Fibroblast of the aortic adventitia (primary cell): ENCODE measurements at places on chromosomes 6 and 20. TPM values are rescaled to one million over a fixed set of nuclear protein-coding genes. Genes with fewer than 3 reads are reported as not detected.

The FOXF2 gene
- total RNA-seq = 0.25 and 8.1 TPM in 2 replicates

The TMEM244 gene
- 0.45 TPM in 1 of 2 replicates, not detected in the other for total RNA-seq

The TDRD6 gene
- total RNA-seq = 0.18 and 1.8 TPM in 2 replicates

The HSPA12B gene
- total RNA-seq = 0.18 and 8.3 TPM in 2 replicates

The ZSCAN23 gene
- total RNA-seq = 6.7 and 12.0 TPM in 2 replicates

The ACTL10 gene
- 2.2 and 2.5 TPM in 2 replicates for total RNA-seq

The FERMT1 gene
- total RNA-seq = 2.9 and 8.8 TPM in 2 replicates

The LY6G6D gene
- not detected in 2 replicates for total RNA-seq

The TNFAIP3 gene
- 7.0 and 19.9 TPM in 2 replicates for total RNA-seq

The ENPP5 gene
- total RNA-seq = 0.36 and 5.3 TPM in 2 replicates

The NKAPL gene
- 1.3 and 1.9 TPM in 2 replicates for total RNA-seq

The RSPH3 gene
- 5.2 and 6.4 TPM in 2 replicates for total RNA-seq

The FAM184A gene
- 0.74 and 1.9 TPM in 2 replicates for total RNA-seq

The RNF144B gene
- total RNA-seq = 0.54 and 1.2 TPM in 2 replicates

The DEFB124 gene
- not detected in 2 replicates for total RNA-seq

The CRISP3 gene
- total RNA-seq = not detected in 2 replicates

The NFATC2 gene
- total RNA-seq = 0.36 and 0.41 TPM in 2 replicates

The SULF2 gene
- total RNA-seq = 1.9 and 55.8 TPM in 2 replicates

The JAG1 gene
- total RNA-seq = 39.2 and 46.7 TPM in 2 replicates

The MAK gene
- total RNA-seq = under 0.01 TPM in 1 of 2 replicates, not detected in the other

The RCAN2 gene
- total RNA-seq = 8.0 and 14.9 TPM in 2 replicates

The CRYBG1 gene
- total RNA-seq = 19.3 and 105 TPM in 2 replicates

The PCK1 gene
- not detected in 2 replicates for total RNA-seq

The STMND1 gene
- not detected in 2 replicates for total RNA-seq

The HTR1E gene
- total RNA-seq = not detected in 2 replicates

The NR2E1 gene
- total RNA-seq = not detected in 2 replicates

The SAMD5 gene
- total RNA-seq = 0.09 and 0.16 TPM in 2 replicates

The MYL9 gene
- 43.6 and 50.0 TPM in 2 replicates for total RNA-seq

The PLAGL1 gene
- 18.5 and 35.2 TPM in 2 replicates for total RNA-seq

The TCP11 gene
- 0.36 TPM in 1 of 2 replicates, not detected in the other for total RNA-seq

The PNLDC1 gene
- not detected in 2 replicates for total RNA-seq

The NMBR gene
- not detected in 2 replicates for total RNA-seq

The CD83 gene
- 1.4 and 2.9 TPM in 2 replicates for total RNA-seq

The MEP1A gene
- total RNA-seq = not detected in 2 replicates
